Osteocyte (in vitro differentiated cells): ENCODE measurements at places on chromosomes 2 and 18. TPM values are rescaled to one million over a fixed set of nuclear protein-coding genes. Genes with fewer than 3 reads are reported as not detected.

VRK2 gene
- total RNA-seq, result 15.0 and 19.6 TPM in 2 replicates

GRCh38 chr2:8133363-8133762 lies 548.5 kb upstream of the ID2 start:
- no peak for DNase-seq

CNDP1 gene
- not detected in 2 replicates for total RNA-seq

- no peak for DNase-seq
These were observed 111.2 kb upstream of the SETBP1 start for GRCh38 chr18:44569391-44570055.

SLC9A4 gene
- not detected in 2 replicates for total RNA-seq

DNA sequence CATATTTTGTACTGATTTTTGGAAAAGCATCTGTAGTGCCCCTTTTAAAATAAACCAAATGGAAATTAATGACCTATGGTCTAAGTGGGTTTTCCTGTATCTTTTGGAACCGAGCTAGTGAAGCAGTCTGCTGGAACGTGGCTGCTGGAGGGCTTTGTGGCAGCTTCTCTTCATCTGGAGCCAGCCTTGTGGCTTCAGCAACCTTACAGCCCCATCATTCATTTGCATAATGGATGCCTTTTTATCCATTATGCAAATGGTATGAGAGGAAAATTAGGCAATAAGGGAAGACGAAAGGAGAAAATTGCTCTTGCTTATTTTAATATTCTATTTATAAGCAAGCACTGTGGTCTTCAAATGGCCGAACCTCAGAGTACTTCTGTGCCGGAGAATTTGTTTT lies 421.0 kb downstream of the PARD3B start:
- DNase-seq, result no peak

- no peak for DNase-seq
These were observed 36.5 kb downstream of the BCL2L11 start for GRCh38 chr2:111157071-111157661.

GRCh38 chr2:207073801-207074678 lies 91.7 kb downstream of the KLF7 start:
- DNase-seq, result no peak

DNA sequence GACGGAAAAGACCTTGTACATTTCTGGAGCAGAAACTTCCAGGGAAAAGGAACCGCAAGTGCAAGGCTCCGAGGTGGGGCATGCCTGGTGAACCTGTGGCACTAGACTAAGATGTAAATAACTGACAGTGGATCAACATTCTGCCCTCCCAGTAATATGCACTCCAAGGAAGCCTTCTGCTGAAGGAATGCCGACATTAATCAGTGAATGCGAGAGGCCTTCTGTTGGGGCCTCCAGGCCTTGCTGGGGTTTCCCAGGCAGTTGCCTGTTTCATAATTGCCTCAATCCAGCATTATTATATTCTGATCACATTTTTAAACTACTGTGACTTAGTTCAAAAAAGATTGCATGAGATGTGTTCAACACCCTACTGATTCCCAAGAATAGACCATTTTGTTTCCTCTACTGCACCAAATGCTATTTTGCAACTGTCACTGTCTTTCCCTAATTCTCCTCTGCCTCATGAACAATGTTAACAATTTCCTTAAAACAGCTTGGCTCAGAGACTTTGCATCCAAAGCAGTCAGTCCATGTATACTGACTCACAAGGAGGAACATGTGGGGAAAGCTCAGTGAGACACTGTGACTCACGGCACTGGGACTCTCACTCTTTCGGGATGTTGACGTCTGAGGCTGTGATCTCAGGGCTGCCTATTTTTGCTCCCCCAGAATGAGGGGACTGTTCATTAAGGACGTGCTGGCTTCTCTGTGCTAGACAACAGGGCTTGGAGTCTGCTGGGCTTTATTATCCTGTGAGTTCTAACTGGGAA lies 10.5 kb upstream of the DSG2 start:
- no peak for DNase-seq

GRCh38 chr18:23453680-23454058 lies 582 bp downstream of the RIOK3 start:
- DNase-seq, result no peak

EVA1A gene
- total RNA-seq, result 30.7 and 33.5 TPM in 2 replicates

GRCh38 chr18:46343931-46344372 lies 239.8 kb downstream of the HAUS1 start:
- no peak for DNase-seq

DNA sequence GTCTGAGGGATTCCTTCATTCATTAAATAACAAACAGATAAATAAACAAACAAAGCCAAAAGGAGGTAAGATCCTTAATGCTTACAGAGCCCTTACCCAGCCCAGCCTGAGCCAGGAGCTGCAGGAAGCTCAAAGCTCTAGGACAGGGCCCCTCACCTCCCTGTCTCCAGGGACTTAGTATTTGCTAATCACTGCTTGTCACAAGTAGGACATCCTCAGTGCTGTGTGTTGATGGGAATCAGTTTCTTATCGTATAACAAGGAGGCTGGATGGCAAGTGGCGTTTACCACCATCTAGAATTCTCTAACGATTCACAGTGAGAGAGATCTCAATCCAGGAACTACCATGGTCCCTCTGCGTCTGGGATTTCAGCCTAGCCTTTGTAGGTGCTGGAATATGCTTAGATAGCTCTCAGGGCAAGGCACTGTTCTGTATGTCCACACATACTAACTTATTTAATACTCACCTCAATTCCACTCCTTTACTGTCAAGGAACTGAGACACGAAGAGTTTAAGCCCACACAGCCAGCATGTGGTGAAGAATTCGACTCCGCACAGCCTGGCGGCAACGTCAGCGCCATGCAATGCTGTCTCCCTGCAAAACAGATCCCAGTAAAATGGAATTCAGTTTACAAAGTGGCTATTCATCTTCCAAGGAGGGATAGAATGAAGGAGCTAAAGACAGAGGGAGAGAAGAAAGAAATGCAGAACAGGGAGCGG lies 164.8 kb downstream of the MYCN start:
- no peak for DNase-seq

ARMC9 gene
- total RNA-seq, result 178 and 204 TPM in 2 replicates

DNA sequence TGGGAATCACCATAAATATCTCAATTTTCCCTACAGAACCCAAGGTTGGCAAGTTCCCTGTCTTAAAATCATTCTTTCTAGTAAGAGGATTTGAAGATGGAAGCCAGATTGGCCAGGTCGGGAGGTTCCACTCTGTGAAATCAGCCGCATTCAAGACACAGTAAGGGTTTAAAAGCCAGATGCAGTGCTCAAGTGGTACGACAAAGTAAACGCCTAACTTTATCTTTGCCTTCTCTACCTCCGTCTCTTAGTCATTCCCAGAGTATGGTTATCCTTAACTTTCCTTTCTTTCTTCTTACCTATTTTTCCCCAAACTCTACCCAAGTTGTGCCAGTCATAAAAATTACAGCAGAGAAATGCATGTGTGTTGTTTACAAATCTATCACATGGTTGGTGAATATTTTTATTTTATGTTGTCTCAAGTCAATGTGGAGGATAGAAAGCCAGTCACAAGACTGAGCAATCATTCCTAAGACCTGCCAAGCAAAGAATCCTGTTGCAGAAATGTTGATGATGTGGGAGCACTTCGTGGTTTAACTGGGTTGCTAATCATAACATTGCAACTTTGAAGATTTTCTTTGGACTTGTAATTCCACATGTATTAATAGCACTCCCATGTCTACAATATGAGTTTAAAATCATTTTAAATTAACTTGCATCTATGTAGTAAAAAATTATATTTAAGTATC lies 62.6 kb downstream of the SLC40A1 start:
- DNase-seq, result no peak

DNA sequence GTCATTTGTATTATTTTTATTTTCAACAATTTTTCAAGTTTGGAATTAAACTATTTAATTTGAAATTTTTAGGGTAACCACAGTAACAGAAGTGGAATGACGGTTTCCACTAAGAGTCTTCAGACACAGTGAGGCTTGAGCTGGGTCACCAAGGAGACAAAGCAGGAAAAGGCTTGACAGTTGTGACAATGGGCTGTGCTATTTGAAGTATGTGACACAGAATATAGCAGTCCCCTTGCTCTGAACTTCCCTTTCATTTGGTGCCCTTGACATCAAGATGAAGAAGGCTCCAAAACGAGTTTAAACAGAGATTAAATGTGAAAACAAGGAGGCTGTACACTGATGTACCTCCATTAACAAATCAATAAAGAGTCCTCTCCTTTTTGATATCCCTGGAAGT lies 265.4 kb upstream of the DLGAP1 start:
- DNase-seq, result no peak

DNA sequence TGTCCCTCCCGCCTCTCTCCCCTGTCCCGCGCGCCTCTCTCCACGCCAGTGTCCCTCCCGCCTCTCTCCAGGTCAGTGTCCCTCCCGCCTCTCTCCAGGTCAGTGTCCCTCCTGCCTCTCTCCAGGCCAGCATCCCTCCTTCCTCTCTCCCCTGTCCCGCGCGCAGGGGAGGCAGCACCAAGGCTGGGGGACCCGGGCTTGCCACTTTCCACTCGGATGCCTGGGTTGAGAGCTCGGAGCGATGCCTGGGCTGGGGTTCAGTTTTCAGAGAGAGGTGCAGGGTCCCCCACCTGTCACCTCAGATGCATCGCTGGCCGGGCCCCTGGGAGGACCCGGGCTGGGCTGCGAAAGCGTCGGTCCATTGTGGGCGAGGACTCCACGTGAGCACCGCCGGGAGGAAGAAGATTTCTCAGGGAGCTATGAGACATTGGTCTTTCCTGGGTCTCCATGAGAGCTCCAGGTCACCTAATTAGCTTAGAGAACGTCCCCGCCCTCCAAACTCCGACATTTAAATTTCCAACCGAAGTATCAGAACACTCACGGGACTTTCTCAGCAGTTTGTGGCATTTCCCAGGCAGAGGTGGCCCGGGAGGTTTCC lies 2.1 kb downstream of the FBLN7 start:
- peak; percentile 78 for DNase-seq

GRCh38 chr2:149037851-149038250 lies 648 bp upstream of the LYPD6B start:
- DNase-seq, result no peak

- DNase-seq, result no peak
These were observed 694.7 kb downstream of the ARHGAP15 start for GRCh38 chr2:143823876-143824275.

GRCh38 chr18:9856092-9856491 lies 29.7 kb upstream of the TXNDC2 start:
- no peak for DNase-seq

- no peak for DNase-seq
These were observed 7.9 kb downstream of the MAP2 start for GRCh38 chr2:209431701-209432100.

- DNase-seq, result peak; percentile 51
These were observed 198.7 kb downstream of the MYCN start for GRCh38 chr2:16138811-16139662.

DNA sequence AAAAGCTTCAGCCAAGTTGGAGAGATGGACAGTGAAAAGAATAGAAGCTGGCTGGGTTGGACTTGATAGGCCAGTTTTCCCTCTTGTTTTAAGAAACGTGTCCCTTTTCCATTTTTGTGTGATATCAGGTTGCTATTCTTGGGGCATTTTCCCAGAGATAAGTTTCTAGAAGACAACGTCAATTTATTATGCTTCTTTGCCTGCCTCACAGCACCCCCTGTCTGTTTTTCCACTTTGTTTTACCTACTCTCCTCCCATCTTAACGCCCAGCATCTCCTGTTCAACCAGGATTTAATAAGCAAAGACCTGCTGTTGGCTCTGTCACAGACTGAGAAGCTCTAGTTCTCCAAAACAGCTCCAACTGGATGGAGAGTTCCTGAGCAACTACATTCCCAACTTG lies 317.8 kb upstream of the ZNF521 start:
- DNase-seq, result no peak

STARD6 gene
- not detected in 2 replicates for total RNA-seq

TMEM198 gene
- total RNA-seq, result 5.3 and 6.7 TPM in 2 replicates

GRCh38 chr2:47964722-47965434 lies 58.6 kb upstream of the FBXO11 start:
- no peak for DNase-seq

DNA sequence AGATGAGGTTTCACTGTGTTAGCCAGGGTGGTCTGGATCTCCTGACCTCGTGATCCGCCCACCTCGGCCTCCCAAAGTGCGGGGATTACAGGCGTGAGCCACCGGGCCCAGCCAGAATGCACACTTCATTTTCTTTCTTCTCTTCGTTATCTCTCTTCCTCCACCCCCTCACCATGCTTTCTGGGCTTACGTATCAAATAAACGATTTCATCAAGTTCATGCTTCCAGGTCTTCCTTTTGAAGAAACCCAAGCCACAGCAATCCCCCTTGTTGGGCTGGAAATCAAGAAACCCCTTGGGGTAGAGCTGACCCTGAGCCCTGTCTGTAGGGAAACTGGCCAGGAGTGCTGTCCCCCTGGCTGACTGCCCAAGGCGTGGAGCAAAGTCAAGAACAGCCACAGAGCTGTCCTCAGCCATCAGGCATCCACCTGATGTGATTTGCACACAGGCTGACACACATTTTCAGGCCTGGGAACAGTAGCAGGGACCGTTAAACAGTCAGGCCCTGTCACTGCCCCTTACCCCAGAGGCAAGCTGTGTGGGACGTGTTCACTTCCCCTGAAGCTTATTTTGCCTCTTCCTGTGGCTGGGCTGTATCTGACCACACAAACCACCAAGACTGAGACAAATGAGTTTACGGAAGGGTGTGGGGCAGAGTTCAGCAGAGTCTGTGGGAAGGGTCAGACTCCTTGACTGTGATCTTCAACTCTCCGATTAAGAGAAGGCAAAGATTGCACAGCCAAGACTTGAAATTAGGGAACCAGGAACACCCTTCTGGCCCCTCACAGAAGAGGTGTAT lies 15.1 kb upstream of the NMUR1 start:
- no peak for DNase-seq

HOXD12 gene
- total RNA-seq, result not detected in 2 replicates

DNA sequence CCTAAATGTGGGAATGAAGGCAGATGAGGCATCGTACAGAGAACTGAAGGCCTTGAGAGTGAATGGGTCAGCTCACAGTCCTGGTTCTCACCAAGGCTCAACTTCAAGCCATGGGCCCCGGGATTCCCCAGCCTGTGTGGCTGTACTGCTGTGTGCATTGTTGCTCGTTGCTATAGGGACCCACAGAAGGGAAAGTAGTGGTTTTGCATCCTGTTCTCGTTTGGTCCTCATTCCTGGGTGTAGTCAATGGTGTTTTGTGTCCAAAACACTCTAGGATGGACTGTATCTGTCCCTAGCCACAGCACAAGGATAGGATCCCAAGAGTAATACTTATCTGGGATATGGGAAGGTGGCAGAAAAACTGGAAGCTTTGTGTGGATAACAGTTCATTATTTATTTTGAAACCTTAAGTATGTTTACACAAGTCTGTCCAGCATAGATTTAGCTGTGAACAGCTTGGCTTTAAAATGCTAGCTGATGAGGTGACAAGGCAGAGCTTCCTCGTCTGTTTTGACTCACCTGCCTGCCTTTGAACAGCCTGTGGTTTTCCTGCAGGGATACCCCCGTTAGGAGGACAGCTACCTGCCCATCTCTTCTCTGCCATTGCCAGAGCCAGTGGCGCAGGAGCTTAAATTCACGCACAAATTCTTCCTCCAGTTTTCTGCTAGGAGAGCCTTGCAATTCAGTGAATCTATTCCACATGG lies 85.0 kb downstream of the WDSUB1 start:
- DNase-seq, result no peak

ARHGEF4 gene
- 2.6 and 3.2 TPM in 2 replicates for total RNA-seq
